ENCODE measurements at places on chromosomes 13 and 19.

GRCh38 chr13:43023289-43023963, at the start of gene DNAJC15:
Gene DNAJC15 (plus strand): TSS chr13:43023586. CDS start chr13:43023627, 41 bp downstream.
- DNase-seq, result peak; percentile 82

GRCh38 chr13:32086791-32087441, 55.3 kb downstream of the FRY start:
- DNase-seq, result no peak

- no peak for DNase-seq
Observed at GRCh38 chr13:20350819-20351218, 118.7 kb upstream of the GJB6 start.

- no peak for DNase-seq
Observed at GRCh38 chr13:44541601-44542000, 34.5 kb downstream of the TSC22D1 start.

- no peak for DNase-seq
Observed at GRCh38 chr19:1062387-1063029, 4.5 kb upstream of the ARHGAP45 start.

DNA sequence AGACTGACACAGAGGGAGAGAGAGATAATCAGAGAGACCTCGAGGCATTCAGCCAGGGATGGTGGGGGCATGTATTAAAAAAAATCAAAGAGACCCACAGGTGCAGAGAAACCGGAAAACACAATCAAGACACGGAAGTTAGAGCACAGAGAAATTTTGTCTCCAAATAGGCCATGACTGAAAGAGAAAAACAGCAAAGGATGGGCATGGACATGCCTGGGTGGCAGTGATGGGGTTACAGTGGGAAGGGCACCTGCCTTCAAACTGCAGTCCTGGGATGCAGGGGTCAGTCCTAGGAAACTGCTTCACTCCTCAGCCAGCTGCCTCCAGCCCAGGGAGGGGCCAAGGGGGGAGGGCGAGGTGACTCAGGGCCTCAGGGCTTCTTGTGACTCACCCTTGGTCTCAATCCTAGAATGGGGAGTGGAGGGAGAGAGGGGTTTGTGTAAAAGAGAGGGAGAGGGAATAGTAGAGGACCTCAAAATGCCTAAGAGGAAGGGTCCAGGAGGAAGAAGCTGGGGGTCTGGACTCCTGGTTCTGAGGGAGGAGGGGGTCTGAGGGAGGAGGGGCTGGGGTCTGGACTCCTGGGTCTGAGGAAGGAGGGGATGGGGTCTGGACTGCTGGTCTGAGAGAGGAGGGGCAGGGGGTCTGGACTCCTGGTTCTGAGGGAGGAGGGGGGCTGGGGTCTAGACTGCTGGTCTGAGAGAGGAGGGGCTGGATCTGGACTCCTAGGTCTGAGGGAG, 3.6 kb upstream of the KCNN4 start:
- DNase-seq, result no peak

DNA sequence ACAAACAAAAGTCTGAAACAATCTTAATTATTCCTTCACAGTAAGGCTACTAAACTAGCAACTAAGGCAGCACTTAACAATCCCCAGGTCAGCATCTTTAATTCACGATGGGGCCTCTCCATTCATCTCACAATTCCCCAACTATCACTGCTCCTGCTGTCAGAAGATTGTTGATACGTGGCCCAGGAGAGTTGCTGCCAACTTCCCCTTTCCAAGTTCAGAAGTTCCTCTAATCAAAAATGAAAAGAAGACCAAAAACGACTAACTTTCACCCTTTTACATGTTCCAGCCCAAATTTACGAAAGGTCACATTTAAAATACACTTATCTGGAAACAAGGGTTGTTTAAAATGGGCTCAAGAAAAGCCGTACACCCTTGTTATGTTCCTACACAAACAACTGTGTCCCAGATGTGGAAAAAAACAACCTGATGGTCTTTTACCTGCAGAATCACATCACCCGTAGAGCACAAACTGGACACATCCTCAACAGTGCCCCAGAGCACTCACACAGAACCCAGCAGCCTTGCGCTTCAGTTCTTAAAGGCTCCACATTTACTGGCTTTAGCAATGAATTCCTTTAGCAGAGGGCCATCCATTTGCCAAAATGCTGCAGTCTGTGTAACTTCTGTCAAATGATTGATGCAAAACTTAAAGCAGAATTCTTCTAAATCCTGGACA, 38.0 kb downstream of the PHF11 start:
- peak; percentile 16 for DNase-seq

DNA sequence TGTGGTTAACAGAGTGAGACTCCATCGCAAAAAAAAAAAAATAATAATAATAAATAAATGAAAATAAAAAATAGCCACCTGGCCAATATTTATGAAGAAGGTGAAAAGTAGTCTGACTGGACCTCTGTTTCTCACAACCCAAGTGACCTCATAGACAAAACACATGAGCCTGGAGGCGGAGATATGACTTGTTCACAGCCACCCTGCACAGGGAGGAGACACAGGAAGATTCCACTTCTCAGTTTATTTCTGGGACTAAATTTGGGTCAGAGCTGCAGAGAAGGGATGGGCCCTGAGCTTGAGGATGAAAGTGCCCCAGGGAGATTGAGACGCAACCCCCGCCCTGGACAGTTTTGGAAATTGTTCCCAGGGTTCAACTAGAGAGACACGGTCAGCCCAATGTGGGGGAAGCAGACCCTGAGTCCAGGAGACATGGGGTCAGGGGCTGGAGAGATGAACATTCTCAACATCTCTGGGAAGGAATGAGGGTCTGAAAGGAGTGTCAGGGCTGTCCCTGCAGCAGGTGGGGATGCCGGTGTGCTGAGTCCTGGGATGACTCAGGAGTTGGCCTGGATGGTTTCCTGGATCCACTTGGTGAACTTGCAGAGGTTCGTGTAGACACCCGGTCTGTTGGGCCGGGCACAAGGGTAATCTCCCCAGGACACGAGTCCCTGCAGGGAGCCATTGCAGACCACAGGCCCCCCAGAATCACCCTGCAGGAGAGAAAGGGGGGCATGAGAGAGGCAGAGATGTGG, 9.6 kb downstream of the KLK5 start:
- DNase-seq, result no peak

DNA sequence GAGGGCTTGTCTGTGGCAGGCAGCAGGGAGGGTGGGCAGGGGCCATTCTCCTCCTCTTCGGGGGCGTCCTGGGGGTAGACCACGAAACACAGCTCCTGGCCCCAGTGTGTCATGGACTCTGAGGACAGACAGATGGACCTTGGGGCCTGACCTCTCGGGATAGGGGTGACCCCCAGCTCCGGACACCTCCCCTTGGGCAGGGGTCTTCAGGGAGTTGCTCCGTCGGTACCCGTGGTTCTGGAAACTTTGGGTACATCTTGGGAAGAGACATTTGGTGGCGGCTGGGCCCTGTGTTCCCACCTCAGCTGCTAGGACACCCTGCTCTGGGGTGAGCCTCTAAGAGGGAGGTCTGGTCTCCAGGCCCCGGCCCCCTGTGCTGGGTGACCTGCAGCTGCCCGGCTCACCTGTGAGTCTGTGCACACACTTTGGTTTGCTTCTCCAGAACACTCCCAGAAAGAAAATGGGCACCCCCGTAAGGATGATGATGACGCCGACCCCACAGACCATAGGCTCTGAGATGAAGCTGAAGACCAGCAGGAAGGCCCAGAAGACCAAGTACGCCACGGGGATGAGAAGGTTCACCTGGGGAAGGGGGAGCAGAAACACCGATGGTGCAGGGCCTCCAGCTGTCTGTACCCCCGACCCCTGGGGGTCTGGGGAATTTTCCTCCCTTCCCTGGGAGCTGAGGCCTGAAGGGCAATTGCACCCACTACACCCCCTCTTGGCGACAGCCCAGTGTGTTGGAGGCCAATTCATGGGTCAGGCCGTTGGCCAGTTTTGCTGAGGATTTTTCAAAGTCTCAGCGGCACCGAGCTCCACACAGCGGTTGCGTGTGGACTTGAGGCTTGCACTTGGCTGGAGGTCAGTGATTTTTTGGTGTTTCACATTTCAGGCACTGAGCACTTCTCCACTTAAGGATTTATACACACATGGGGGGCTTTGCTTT, 15.0 kb downstream of the LRP3 start:
- DNase-seq, result no peak

GRCh38 chr13:50292081-50292480, 276.8 kb downstream of the KCNRG start:
- no peak for DNase-seq

DNA sequence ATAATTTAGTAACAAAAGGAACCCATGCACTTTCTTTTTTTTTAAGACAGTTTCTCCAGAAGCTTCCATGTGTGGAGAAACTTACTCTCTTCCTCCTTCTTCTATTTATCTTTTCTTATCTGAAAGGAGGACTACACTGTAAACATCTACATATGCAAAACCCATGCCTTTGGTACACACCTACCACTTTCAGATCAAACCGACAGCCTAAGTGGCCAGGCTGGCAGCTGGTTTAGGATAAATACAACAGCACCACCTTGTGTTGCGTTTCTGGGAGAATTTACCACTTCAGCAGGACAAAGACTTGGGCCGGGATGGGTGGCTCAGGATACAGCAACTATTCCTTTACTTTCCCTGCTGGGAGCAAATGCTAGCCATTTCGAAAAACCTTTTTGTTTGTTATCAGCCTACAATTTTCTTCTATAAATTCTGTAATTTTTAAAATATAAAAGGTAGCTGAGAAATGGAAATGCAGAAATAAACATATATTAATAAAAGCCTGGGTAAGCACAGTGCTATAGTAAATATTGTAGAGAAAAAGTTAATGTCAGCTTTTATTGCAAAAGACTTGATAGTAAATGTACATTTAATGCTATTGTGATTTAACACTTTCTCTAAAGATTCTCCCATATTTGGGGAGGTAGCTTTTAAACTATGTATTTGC, 94.0 kb upstream of the RFC3 start:
- DNase-seq, result peak; percentile 79

DNA sequence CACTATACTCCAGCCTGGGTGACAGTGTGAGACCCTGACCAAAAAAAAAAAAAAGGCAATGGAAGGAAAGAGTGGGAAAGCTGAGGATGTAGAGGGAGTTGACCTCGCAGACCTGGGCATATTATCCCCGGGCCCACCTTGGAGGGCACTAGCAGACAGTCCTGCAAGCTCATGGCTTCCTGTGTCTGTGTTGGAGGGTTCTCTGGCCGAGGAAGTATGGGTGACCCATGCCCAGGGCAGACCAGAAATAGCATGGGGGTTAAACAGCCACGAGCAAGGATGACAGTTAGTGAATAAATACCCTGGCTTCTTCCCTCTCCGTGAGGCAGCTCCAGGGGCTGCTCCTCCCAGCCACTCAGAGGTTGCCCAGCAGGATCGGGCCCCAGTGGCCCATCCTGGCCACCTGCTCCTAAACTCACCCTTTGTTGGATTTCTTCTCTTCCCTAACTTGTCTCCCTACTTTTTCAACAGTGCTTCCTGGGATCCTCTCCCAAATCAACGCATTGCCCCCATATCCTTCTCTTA, 485.8 kb downstream of the ZNF536 start:
- DNase-seq, result no peak

GRCh38 chr19:50705422-50706019, 14.1 kb downstream of the SHANK1 start:
- peak; percentile 73 for DNase-seq

DNA sequence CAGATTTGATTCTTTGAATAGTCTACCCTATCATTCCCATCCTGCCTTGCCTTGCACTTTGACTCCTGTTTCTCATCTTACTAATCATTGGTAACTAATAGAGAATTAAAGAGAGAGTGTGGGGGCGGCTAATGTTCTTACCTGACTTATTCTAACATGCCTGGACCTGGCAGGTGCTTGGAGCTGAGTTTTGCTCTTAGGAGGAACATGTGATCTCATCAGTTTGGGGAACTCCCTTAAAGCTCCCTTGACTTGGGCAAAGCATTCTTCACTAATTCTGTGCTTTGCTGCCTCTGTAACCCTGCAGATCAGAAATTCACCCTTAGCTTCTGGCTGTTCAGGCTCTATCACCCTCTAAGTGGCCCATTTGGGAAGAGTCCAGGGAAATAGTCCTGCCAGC, 861.1 kb downstream of the GPC5 start:
- no peak for DNase-seq

DNA sequence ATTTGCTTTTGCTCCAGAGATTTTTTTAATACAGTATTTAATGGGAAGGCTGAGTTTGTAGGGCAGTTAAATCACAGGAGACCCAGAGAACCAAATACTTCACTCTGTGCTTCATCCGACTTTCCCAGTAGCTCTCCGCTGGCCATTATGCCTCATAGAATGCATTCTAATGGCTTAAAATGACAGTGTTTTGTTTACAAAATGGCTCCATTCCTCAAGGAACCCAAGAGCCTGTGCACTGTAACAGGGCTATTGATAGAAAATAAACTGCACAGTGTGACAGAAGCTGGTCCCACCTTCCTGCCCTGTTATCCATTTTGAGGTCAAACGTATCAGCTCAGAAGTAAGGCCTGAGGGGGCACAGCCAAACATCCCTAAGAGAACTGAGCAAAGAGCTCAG, 136.5 kb downstream of the RAP2A start:
- no peak for DNase-seq

DNA sequence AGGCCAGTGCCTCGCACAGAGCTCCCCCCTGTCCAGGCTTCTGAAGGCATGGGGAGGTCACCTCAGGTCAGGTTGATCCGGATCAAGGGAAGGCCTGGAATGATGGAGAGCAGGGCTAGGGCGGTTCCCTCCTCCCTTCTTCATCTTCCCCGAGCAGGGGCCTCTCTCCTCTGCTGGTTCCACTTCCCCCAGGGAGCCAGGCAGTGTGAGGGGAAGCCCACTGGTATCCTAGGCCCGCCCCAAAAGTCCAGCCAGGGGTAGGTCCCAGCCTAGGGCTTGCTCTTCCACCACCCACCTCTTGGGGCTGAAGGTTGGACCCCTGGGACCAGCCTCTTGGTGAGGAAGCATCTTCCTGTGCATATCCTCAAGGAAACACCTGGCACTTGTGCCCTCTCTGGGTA, 16.4 kb upstream of the PRR19 start:
- peak; percentile 62 for DNase-seq

DNA sequence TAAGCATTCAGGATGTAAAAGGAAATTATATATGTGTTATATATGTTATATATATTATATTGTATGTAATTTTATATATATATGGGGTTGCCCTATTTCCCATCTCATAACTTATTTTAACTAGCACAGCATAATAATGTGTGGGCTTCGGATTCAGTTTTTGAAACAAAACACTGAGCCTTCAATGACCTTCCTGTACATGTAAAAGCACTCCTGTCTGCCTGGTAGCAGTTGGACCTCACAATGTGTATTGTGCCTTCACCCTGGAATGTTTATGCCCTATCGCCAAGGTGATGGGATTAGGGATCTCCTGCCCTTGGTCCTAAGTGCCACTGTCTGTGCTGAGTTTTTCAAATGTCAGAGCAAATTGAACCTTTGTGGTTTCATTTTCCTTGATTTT, 968.8 kb downstream of the TUBA3C start:
- DNase-seq, result no peak

GRCh38 chr13:22187329-22187728, 516.5 kb downstream of the FGF9 start:
- DNase-seq, result no peak

- no peak for DNase-seq
Observed at GRCh38 chr13:94660695-94661326, 51.5 kb downstream of the SOX21 start.

DNA sequence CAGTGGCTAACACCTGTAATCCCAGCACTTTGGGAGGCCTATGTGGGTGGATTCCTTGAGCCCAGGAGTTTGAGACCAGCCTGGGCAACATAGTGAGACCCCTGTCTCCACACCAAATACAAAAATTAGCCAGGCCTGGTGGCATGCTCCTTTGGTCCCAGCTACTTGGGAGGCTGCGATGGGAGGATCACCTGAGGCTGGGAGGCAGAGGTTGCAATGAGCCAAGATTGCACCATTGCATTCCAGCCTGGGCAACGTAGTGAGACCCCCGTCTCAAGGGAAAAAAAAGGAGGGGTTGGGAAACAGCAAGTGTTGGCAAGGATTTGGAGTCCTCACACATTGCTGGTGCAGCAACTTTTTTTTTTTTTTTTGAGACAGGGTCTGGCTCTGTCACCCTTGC, 19.2 kb downstream of the SPTBN4 start:
- no peak for DNase-seq

Data from germinal center (tissue), 1 donor.